ENCODE measurements at places on chromosomes 3 and 15.

DNA sequence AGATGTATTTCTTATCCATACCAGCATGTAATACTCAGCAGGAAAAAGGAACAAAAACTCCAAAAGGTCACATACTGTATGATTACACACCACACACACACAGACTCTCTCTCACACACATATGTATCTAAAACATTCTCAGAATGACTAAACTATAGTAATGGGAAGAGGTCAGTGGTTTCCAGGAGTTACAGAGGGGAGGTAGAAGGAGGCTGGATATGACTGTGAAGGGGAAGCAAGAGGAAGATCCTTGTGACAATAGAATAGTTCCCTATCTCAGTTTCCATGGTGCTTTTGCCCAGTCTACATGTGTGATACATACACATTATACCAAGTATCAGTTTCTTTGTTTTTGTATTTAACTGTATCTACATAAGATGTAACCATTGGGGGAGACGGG lies 190.1 kb downstream of the IL5RA start:
- no peak for DNase-seq

- no peak for DNase-seq
Measured at GRCh38 chr3:157412323-157412855, 24.3 kb upstream of the PTX3 start.

- DNase-seq: peak; percentile 69
Measured at GRCh38 chr15:40911141-40911540, 16.9 kb downstream of the VPS18 start.

GRCh38 chr3:128803307-128803706 lies 76.1 kb upstream of the ACAD9 start:
- DNase-seq: no peak

GRCh38 chr3:129758785-129759320 lies 134.7 kb downstream of the TMCC1 start:
- DNase-seq: no peak

GRCh38 chr3:113214917-113215595 lies 3.7 kb downstream of the BOC start:
- no peak for DNase-seq

DNA sequence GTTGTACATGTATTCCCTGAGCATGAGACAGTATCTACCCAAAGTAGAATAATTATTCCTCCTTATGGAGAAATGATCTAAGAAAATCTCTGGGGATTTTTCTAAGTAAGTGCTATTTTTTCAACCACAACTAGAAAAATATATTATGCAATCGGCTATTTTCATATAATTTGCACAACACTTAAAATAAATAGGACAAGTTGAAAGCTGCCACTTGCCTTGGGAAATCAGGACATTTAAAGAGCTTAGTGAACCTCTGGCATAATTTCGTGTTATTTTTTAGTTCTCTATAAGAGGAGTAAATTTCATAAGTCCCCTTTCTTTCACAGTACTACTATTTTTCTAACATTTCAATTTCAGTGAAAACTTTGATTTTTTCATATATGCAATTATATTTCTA lies 672.1 kb downstream of the OTOL1 start:
- DNase-seq: no peak

- no peak for DNase-seq
Measured at GRCh38 chr3:147377412-147378367, 28.7 kb downstream of the ZIC4 start.

DNA sequence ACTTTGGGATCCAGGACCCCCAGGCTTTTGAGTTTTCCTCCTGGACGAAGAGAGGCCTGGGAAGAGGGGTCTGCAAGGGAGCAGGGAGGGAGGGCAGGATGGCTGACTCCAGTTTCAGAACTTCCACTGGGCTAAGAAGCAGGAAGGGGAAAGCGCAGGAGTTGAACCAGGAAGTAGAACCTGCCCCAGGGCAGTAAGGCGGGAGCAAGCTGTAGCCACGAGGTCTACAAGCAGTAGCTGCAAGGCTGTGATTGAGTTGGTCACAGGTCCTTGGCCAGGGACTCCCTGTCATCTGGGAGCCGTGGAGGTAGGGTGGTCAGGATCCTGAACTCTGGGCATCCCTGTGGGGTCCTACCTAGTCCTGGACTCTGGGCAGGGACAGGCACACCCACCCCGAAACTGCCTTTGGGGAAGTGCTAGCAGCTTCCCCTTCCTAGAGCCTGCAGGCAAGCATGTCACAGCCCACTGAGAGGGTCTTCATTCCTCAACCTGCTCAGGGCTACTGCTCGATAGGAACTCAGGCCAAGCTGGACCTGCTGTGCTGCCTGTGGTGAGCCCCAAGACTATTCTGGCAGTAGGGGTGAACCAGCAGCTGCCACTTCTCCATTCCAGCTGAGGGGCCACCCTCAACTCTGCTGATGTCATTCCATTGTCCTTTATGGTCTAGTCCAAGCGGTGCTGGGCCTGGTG lies 5.8 kb upstream of the GNAI2 start:
- no peak for DNase-seq

DNA sequence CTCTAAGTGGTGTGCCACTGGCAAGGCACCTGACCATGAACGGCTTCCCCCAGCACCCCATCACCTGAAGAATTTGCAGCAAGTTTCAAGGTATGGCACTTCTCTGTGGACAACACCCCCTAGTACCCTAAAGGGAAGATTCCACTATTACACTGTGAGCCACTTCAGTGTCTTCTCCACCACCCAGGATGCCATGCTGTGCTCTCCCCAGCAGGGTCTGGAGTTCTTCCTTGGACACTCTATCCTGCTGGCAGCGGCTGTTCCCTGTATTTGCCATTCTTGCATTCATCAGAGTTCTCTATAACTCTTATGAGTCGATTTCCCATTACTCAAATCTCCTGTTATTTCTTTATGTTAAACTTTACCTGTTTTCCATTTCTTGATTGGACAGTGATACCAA lies 33.9 kb upstream of the RNU6-1 start:
- peak; percentile 16 for DNase-seq

- DNase-seq: no peak
Measured at GRCh38 chr3:99175276-99175812, 273.8 kb upstream of the DCBLD2 start.

DNA sequence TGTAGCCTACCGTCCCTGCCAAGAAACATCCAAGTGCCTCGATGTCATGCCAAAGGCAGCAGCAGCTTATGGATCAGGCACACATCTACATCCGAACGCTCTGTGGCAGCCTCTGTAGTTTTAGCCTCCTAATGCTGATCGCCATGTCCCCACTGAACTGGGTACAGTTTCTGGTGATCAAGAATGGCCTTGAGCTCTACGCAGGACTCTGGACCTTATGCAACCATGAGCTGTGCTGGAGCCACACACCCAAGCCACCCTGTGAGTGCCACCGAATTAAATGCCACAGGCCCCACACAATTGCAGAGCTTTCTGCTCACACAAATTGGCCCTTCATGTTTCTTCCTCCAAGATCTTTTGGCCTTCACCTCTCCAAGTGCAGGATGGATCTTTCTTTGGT lies 543 bp downstream of the TMEM202 start:
- DNase-seq: no peak

DNA sequence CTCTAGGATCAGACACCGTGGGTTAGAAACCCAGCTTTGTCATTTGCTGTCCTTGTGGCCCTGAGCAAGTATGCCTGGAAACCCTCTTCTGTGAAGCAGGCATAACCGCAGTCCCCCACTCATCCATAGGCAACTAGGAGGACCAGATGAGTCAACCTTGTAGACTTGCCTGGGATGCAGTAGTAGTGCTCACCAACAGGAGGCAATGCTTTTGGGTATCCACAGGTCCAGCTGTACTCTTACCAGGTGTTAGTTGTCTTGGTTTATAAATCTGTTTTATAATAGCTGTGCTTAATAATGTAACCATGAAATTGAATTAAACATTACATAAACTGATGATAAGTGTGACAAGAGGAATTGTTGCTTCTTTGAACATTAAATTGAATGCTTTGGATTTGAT lies 389.3 kb downstream of the IL20RB start:
- DNase-seq: no peak

- DNase-seq: no peak
Measured at GRCh38 chr15:85168642-85169173, 187.1 kb downstream of the PDE8A start.

DNA sequence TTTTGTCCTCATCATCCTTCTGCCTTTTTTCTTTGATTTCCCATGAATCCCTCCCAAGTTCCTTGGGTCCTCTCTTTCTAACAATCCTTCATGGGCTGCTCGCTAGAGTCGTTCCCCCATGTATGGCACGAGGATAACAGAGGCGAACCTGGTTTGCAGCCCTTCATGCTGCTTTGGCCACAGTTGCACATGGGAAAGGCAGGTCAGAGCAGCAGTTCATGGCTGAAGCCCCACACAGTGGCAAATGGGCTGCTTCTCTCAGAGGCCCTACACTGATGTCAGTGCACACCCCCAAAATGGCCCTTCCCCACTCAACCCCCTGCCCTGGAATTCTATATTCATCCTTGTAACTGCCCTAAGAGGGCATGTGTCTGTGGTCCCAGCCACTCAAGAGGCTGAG lies 335.4 kb upstream of the IGF1R start:
- DNase-seq: no peak

- no peak for DNase-seq
Measured at GRCh38 chr3:64568895-64569517, 118.8 kb downstream of the ADAMTS9 start.

- DNase-seq: no peak
Measured at GRCh38 chr3:155022896-155023295, 57.2 kb upstream of the MME start.

DNA sequence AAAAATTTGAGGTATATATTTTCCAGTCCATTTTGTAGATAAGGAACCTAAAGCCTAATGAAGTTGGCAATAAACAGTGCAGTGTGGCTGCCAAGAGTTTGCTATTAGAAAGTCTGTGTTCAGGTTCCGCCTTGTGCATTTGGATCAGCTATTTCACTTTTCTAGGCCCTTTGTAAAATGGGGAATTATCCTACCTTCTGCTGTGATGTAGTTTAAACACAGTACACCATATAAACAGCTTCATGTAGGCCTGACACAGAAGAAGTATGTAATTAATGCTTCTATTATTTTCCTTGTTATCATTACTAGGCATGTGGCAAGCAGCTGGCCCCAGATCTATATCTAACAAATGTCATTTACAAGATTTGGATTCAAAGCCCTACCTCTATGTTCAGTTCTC lies 456.3 kb downstream of the GABRG3 start:
- DNase-seq: no peak

GRCh38 chr15:89307046-89307587 lies 27.5 kb downstream of the POLG start:
- no peak for DNase-seq

DNA sequence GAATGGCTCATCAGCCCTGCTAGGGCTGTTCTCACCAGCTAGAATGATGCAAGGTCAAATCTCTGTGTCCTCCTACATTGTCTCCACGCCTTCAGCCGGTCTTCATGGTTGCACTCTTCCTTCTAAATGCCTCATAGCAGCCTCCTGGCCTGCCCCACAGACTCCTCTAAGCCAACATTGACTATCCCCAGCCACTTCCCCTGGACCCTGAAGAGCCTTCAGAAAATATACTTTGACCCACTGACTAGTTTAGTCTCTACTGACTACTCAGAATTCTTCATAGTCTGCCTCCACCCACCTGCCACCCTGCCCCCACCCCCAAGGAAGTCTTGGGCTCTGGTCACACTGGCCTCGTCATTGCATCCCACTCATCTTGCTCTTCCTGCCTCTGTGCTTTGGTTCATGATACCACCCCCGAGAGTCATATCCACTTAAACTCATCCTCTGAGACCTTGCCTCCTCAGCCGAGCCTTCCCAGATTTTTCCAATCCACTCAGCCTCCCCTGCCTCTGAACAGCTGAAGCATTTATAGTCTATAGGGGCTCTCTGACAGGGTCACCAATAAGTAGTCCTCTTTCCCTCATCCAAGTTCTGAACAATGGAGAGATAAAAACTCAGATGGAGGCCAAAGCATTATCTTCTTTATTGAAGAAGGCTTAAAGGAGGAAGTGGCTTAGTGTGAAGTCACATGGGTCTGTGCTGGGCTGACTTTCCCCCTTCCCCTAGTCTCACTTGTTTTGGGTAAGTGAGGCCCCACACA lies 9.5 kb upstream of the DOCK3 start:
- DNase-seq: no peak

Data from RWPE2 (cell line).